Smooth muscle cell of the pulmonary artery (primary cell): ENCODE measurements at places on chromosomes 13 and 19. TPM values are rescaled to one million over a fixed set of nuclear protein-coding genes. Genes with fewer than 3 reads are reported as not detected.

OXGR1 gene
- not detected in 2 replicates for total RNA-seq

HCST gene
- 0.46 and 1.2 TPM in 2 replicates for total RNA-seq

C1QTNF9B gene
- not detected in 2 replicates for total RNA-seq

AMER2 gene
- not detected in 2 replicates for total RNA-seq

DNAJC15 gene
- total RNA-seq, result 13.6 and 16.5 TPM in 2 replicates

RAB20 gene
- 14.8 and 15.6 TPM in 2 replicates for total RNA-seq

STK24 gene
- 52.2 and 53.2 TPM in 2 replicates for total RNA-seq

PCDH9 gene
- total RNA-seq, result 3.8 and 26.2 TPM in 2 replicates

LYPD3 gene
- total RNA-seq, result not detected in 2 replicates

PRKD2 gene
- 17.4 and 28.1 TPM in 2 replicates for total RNA-seq

TMEM238 gene
- total RNA-seq, result 0.23 and 0.39 TPM in 2 replicates

ZNF285 gene
- 3.8 and 4.8 TPM in 2 replicates for total RNA-seq

SPTBN4 gene
- total RNA-seq, result 1.2 and 5.3 TPM in 2 replicates

TLE6 gene
- total RNA-seq, result 1.2 and 2.7 TPM in 2 replicates
